IPS DF 6.9 (cell line): ENCODE measurements at places on chromosomes 1 and 21.

DNA sequence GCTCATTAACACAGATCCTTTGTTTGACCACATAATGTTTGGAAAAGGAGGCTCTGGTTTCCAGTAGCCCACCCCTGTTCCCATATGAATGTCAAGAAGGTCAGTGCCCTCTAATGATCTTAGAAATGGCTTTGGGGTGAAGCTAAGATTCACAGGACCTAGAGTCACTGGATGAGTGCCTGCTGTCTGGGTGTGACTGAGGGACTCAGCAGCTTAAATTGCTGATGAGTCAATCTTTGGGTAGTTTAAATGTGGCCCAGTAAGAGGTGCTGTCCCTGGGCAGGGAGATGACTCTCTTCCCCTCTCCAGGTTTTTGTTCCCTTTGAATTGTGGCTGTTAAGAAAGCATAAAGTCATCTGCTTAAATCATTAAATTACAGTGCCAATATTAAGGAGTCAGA, 50.6 kb downstream of the L1TD1 start:
- DNase-seq: no peak

DNA sequence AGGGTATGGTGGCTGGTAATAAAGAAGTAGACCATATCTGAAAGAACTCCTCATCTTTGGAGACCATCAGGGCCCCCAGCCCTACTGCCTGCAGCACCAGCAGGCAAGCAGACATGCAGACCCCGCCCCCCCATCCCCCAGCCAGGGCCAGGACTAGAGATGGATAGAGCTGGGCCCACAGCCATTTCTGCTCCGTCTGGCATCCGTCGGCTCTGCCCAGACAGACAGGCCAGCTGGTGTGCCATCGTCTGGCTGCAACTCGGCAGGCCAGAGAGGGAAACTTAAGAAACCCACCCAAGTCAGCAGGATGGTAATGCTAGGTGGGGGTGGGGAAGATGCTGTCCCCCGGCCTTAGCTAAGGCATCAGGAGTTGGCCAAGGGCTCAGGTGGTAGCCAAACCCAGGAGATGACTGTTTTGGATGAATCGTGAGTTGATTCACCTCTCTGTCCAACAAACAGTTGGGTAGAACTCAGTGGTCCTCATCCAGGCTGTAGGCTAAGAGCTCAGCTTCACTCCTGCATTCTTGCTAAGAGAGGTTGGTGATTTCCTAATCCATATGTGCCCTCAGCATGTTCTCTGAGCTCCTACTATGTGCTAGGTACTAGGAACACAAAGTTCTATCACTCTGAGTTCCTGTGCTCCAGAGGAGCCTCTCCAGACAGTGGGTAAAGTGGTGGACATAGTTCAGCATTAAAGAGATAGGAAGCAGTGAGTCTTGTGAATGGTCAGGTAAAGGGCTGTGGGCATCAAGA, 23.2 kb upstream of the TMEM222 start:
- DNase-seq: no peak

DNA sequence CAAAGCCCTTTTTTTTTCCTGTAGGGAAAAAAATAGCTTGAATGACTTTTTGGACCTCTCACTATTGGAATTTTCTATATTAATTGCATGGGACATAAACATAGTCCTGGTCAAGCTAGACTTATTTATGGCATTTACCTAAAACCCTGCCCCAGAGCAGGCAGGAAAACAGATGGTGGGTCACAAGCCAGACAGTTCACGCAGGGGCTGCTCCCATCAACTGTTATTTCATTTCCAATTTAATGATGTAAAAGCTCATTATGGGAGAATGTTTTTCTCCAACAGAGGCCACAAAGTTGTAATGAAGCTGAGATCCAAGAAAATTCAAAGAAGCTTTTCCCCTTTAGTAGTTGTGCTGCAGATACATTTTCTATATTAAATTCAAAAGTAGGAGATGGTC, 99.2 kb downstream of the SGIP1 start:
- DNase-seq: no peak

DNA sequence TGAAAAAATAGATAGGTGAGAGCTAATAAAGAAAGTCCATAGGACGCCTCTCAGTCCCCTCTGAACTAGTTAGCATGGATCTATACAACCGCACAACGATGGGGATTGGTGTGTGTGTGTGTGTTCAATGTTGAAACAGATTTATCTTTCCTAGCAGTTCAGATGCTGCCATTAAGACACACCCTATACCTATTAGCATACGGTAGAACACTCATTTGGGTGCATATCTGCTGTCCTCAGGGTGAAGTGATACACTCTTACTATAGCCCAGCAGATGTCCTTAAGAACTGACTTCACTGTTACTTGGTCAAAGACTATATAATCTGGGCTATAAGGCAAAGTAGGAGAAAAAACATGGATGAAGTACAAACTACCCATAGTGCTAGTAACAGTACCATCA, 4.6 kb downstream of the SEC16B start:
- no peak for DNase-seq

DNA sequence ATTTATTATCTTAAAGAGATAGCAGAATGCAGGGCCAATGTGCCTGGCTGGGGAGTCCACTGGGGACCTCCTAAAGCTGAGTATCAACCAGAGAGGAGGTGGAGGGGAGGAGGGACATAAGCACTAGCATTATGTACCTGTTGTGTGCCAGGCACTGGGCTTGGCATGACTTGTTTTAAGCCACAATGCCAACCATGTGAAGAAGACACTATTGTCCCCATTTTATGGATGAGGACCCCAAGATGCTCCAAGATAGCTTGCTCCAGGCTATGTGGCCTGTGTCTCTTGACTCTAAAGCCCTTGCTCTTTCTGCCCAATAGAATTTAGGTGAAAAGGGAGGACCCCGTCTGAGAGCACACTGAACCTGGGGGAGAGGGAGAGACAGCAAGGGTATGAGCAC, 111.3 kb downstream of the GLIS1 start:
- no peak for DNase-seq

- no peak for DNase-seq
Observed at GRCh38 chr1:203366476-203366875, 15.6 kb upstream of the FMOD start.

DNA sequence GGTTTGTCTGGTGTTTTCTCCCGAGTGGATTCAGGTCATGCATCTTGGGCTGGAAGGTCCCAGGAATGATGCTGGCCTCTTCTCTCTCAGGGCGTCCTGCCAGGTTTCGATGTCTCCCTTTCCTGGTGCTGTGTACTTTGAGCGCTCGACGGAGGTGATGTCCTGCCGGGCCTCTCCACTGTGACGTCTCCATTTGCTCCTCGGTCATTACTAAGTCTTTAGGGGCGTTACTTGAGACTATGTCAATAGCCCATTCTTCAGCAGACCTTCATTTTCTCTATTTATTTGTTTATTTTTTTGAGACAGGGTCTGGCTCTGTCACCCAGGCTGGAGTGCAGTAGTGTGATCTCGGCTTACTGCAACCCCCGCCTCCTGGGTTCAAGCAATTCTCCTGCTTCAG, 37.2 kb upstream of the TNFRSF1B start:
- DNase-seq: no peak

- no peak for DNase-seq
Observed at GRCh38 chr1:97925151-97925550, 4.3 kb upstream of the DPYD start.

DNA sequence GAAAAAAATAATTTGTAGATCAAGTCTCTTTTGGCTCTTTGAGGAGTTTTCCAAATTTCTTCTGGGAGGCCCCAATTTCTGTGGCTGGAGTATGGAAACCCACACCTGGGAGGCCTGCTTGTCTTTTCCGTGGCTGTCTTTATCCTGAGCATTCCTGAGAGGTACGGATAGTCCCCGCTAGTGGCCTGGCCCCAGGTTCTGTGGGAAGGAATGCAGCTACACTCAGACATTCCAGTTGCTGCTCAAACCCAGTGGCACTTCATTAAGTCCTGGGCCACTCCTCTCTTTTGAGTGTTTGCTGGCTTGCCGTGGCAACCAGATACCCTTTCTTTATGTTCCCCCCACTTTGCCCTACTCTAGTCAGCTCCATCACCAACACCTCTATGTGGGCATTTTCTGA, 310.4 kb downstream of the ASTN1 start:
- no peak for DNase-seq

DNA sequence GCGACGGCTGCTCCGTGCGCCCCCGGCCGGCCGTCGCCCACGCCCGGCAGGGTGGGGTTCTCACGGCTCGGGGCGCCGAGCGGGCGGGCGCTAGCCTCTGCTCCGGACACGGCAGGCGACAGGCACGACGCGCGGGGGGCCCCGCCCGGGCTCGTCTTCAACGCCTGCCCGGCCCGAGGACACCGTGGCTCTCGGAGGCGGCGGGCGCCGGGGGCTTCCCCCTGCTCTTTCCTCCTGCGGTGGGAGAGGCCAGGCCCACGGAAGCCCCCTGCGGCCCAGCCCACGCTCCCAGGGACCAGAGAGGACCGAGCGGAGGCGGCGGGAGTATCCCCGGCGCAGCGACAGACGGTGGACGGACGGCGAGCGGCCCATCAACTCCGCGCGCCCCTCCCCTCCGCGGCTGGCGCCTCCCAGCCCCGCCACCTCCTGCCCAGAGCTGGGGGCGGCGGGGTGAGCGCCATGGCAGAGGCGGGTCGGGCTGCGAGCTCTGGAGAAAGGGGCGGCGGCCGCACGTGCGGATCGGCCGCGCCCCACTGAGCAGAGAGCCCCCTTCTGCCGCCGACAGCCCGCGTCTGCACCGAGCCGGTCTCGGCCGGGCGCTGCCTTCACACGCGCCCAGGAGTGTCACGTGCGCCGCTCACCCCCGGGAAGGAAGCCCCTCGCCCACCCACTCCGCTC, at the start of the genes SHE and TDRD10:
Gene SHE (minus strand): TSS at position 347 of the 678 bp plus-strand sequence. CDS start 386 bp downstream, outside the sequence.
Gene TDRD10 (plus strand): TSS at position 154 of the 678 bp plus-strand sequence. CDS start 4,685 bp downstream, outside the sequence.
- DNase-seq: no peak

DNA sequence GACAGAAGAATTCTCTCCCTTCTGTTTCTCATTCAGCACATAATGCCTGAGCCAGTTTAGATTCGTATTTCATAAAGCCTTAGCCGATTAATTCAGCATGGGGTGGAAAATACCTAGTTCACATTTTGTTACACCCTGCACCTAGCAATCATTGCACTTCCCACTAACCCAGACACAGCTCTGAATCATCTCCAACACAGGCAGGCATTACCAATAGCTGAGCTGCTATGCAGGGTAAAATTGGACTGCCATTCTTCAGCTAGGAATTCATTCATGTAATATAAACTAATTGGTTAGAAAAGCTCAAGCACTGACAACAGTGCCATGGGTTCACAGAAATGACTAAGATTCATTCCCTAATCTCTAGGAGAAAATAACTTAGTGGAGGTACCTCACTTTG, 26.9 kb upstream of the NKAIN1 start:
- no peak for DNase-seq

DNA sequence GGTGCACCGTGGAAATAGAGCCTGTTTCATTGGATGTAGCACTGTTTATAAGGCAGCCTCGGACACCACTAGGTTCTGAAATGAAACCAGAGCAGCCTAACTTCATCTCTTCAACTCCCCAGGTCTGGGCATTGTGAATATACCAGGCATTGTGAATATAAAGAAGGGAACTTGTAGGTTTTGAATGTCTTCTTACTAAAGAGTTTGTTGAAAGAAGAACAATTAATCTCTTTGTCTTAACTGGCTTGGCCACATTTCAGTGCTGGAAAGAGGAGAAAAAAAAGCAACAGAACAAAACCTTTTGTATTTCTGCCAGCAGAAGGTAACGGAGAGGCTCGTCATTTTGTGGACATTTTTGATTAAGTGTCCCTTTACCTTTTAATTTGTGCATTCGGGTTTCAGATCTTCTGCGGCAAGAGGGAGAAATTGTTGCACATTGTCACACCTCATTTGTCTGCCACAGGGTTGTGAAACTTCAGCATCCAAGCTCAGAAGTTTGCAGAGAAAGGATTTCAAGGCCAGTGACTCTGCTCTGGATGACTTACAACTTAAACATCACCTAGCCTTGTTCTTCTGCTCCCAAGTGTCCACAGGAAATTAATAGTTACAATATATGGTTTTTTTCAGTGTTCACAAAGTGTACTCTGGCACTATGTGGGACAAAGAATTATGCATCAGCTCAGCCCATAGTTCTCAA, 158.3 kb downstream of the KAZN start:
- DNase-seq: no peak

DNA sequence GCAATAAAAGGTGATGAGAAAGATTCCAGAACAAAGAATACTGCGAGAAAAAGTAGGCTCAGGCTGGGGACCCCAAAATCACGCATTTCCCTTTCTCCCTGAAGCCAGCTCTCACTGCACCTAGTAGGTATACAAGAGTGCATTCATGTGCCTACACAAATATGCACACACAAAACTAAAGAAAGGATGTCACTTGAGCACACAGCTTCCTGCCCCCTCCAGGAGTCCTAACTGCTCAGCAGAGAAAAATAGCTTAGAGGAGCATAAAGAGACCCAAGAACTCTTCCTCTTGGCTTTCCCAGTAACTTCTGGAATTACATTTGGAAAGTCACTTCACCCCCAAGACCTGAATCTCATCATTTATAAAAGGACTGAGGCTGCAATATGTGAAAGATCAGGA, 38.0 kb downstream of the JAK1 start:
- no peak for DNase-seq

GRCh38 chr1:42793824-42794223, 9.0 kb downstream of the TMEM269 start:
- DNase-seq: no peak

GRCh38 chr21:15687208-15687607, 42.6 kb upstream of the USP25 start:
- no peak for DNase-seq

DNA sequence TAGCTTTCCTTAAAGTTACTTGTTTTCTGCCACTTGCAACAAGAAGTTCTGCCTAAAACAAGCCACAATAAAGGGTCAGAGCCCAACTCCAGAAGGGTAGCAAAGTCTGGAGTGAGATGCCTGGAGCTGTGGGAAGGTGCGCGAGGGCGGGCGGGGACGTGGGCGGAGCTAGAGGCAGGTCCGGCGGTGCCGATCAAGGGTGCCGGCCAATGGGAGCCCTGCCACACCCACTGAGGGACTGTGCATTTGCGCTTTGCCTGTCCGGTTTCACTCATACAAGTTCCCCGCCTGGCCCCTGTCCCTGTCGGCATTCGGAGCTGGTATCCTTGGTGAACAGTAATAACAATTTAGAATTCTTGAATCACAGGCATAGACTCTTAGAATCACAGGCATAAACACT, 732.4 kb downstream of the MATN1 start:
- DNase-seq: no peak

DNA sequence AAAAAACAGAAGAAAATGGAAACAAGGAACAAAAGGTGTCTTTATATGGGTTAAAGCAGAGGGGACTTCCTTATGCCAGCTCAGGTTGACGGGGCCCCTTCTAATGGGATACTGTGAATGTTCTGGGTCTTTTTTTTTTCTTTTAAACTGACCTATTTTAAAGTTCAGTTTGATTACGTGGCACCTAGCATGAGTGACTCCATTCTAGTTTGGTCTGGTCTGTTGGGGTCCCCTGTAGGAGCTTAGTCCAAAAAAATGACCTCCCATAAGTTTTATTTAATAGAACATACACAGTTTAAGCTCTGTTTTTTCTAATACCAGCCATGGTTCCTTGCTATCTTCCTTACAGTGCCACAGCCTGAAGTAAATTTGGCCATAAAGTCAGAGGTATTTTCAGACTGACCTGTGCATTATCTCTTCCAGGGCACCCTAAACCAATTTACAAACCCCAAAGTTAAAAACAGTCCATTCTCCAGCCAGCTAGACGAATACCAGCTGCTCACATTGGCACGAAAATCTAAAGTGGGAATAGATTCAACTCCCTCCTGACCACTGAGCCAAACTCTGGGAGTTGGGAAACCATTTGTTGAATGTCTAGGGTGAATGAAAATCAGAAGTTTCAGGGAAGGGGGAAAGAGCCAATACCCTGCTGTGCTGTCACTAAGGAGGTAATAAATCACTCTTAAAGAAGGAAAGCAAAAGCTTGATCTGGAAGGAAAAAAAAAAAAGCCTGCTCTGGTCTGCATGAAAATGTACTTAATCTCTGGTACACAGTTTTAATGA, 42.4 kb downstream of the AKNAD1 start:
- no peak for DNase-seq
